ENCODE measurements at places on chromosomes 12 and 14. TPM values are rescaled to one million over a fixed set of nuclear protein-coding genes. Genes with fewer than 3 reads are reported as not detected.

- no peaks in the 10 kb centered on the region for H3K36me3 ChIP-seq
- DNase-seq = no peak
- no peaks in the 10 kb centered on the region for H3K4me1 ChIP-seq
Measured at GRCh38 chr12:80264386-80264785, 165.0 kb downstream of the OTOGL start.

DNA sequence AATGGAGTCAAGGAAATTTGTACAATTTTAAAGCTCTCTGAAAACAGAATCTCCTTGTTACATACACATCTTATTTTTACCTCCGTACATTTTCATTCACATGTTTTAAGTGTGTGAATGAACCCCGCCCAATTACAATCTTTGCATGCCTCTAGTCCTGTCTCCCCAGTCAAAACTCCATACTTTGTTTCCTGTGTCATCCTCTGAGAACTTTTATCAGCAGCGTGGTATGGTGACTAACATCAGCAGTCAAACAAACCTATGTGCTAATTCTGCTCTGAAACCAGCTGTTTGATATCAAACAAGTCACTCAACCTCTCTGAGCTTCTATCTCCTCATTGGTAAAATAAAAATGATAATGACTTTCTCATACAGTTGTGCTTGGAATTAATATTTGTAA is 15.8 kb upstream of the ERGIC2 start:
- H3K27ac ChIP-seq = no peak overlapping the region
- DNase-seq = no peak
- H3K27me3 ChIP-seq = no peaks in the 10 kb centered on the region
- H3K36me3 ChIP-seq = no peaks in the 10 kb centered on the region
- H3K4me3 ChIP-seq = no peak overlapping the region

DNA sequence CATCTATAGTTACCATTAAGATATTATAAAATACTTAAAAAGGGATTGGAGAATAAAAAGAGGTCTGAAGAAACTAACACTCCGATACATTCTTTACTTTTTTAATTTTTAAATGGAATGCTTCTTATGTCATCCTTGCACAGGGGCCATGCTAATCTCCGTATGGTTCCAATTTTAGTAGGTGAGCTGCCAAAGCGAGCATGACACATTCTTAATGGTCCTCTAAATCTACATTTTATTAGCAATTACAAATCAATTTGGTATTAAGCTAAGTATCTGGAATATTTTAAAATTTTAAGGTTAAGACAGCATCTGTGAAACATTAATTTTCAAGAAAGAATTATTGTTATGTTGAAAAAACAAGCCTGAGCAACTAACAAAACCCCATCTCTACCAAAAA is 6.2 kb upstream of the ARID4A start:
- no peak overlapping the region for H3K27ac ChIP-seq
- peaks cover 2% of the 10 kb centered on the region for H3K4me1 ChIP-seq
- H3K36me3 ChIP-seq = peaks cover 30% of the 10 kb centered on the region
- H3K4me3 ChIP-seq = no peak overlapping the region
- no peak for DNase-seq

GRCh38 chr14:22266683-22267082 is 322.3 kb downstream of the DAD1 start:
- no peak for DNase-seq
- H3K4me1 ChIP-seq = no peaks in the 10 kb centered on the region
- H3K36me3 ChIP-seq = no peaks in the 10 kb centered on the region
- no peak overlapping the region for H3K27ac ChIP-seq
- H3K27me3 ChIP-seq = no peaks in the 10 kb centered on the region
- no peak overlapping the region for H3K4me3 ChIP-seq

DNA sequence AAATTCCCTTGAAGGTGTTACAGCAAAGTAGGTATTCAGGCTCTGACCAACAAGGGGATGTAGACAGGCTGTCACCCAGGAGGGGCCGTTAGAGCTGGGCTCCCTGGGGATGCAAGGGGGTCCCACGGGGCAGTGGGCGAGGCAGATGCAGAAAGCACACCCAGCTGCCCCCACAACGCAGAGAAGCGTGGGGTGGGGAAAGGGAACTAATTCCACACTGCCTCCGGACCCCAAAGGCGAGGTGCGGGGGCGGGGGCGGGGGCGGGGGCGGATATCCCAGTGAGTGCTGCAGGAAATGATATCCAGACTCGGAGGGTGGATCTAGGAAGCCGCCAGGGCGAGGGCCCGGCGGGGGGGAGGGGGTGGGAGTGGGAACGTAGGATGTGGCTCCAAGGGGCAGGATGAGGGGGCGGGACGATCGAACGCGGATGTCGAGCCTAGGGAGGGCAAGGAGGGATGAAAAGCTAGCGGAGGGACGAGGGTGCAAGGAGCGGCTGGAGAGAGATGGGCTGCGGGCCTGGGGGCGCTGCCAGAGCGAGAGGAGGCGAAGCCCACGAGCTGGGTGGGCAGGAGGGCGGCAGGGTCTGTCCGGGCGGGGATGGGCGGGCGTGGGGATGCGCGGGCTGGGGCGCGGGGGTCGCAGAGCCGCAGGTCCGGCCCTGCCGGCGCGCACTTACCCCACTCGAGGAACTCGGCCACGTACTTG is 874 bp downstream of the CDC42BPB start:
- no peaks in the 10 kb centered on the region for H3K27me3 ChIP-seq
- no peak for DNase-seq
- peak overlapping the region; percentile 73 for H3K27ac ChIP-seq
- peaks cover 29% of the 10 kb centered on the region for H3K4me1 ChIP-seq

GRCh38 chr14:36524874-36525745 is 5.1 kb upstream of the NKX2-1 start:
- no peaks in the 10 kb centered on the region for H3K36me3 ChIP-seq
- H3K4me3 ChIP-seq = no peak overlapping the region
- no peak for DNase-seq
- peaks cover 95% of the 10 kb centered on the region for H3K27me3 ChIP-seq
- no peak overlapping the region for H3K27ac ChIP-seq

- no peak for DNase-seq
- no peaks in the 10 kb centered on the region for H3K4me1 ChIP-seq
- no peak overlapping the region for H3K27ac ChIP-seq
- no peak overlapping the region for H3K4me3 ChIP-seq
- no peaks in the 10 kb centered on the region for H3K36me3 ChIP-seq
Measured at GRCh38 chr14:22778084-22778483, 11.6 kb downstream of the OXA1L start.

- no peaks in the 10 kb centered on the region for H3K36me3 ChIP-seq
- DNase-seq = no peak
- H3K4me3 ChIP-seq = no peak overlapping the region
- H3K27ac ChIP-seq = no peak overlapping the region
- H3K27me3 ChIP-seq = no peaks in the 10 kb centered on the region
Measured at GRCh38 chr14:63492391-63492790, 50.8 kb downstream of the PPP2R5E start.

GRCh38 chr14:93263416-93263815 is 56.4 kb downstream of the UBR7 start:
- no peaks in the 10 kb centered on the region for H3K4me1 ChIP-seq
- no peak overlapping the region for H3K4me3 ChIP-seq
- H3K27me3 ChIP-seq = no peaks in the 10 kb centered on the region
- DNase-seq = no peak

DNA sequence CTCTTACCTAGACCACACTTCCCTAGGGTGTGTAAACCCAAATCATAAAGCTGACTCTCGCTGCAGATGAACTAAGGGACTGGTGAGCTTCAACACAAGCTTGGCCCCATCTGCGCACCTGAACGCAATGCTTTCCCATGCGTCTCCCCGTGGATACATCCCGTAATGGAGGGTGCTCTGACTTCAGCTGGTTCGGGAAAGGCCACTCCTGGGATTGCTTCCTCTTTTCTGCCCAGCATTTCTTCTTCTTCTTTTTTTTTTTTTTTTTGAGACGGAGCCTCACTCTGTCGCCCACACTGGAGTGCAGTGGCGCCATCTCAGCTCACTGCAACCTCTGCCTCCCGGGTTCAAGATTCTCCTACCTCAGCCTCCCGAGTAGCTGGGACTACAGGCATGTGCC is 27.7 kb upstream of the ETFBKMT start:
- no peak overlapping the region for H3K4me3 ChIP-seq
- peaks cover 18% of the 10 kb centered on the region for H3K4me1 ChIP-seq
- H3K27me3 ChIP-seq = no peaks in the 10 kb centered on the region
- no peak for DNase-seq
- no peak overlapping the region for H3K27ac ChIP-seq

- H3K27me3 ChIP-seq = no peaks in the 10 kb centered on the region
- no peak overlapping the region for H3K27ac ChIP-seq
- H3K36me3 ChIP-seq = no peaks in the 10 kb centered on the region
- no peaks in the 10 kb centered on the region for H3K4me1 ChIP-seq
- H3K4me3 ChIP-seq = no peak overlapping the region
Measured at GRCh38 chr12:82426081-82426480, 67.8 kb downstream of the METTL25 start.

GRCh38 chr14:72975770-72976169 is 49.5 kb downstream of the DCAF4 start:
- H3K4me1 ChIP-seq = no peaks in the 10 kb centered on the region
- H3K36me3 ChIP-seq = peaks cover 66% of the 10 kb centered on the region
- H3K4me3 ChIP-seq = no peak overlapping the region

GRCh38 chr14:95536036-95536593 is 1.3 kb downstream of the GLRX5 start:
- no peaks in the 10 kb centered on the region for H3K27me3 ChIP-seq
- no peak for DNase-seq
- no peaks in the 10 kb centered on the region for H3K36me3 ChIP-seq

DNA sequence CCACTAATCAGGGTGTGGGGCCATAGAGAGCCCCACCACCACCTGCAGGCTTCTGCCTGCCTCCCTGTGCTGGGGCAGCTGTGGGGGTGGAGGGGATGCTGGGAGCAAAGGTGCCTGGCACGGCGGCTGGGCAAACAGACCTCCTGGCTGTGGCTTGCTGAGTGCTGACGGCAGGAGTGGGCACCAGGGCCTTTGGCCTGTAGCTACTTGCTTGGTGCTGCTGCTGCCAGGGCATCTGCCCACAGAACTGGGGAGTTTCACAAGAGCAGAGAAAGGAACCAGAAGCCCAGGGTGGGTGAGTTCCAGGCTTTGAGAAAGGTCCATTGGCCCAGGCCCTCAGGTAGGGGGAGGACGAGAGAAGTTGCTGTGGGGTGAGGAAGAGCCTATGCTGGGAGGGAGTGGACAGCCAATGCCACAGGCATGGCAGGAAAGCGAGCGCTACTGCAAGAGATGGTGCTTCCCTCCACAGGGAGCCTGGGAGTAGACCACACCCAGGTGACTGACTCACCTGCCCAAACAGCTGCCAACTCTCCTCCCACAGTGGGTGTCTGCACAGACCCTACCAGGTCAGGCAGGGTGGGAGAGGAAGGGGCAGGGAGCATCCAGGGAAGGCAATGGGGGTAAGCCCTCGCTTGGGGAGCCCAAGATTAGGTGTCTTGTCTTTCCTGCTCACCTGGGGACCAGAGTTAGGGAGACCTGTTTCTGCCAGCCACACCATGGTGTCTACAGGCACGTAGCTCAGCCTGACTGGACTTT is 39.0 kb upstream of the HDAC7 start:
- no peak overlapping the region for H3K4me3 ChIP-seq
- H3K27ac ChIP-seq = no peak overlapping the region
- no peaks in the 10 kb centered on the region for H3K4me1 ChIP-seq
- no peaks in the 10 kb centered on the region for H3K36me3 ChIP-seq
- no peaks in the 10 kb centered on the region for H3K27me3 ChIP-seq

- DNase-seq = no peak
- no peak overlapping the region for H3K27ac ChIP-seq
- H3K27me3 ChIP-seq = no peaks in the 10 kb centered on the region
- no peak overlapping the region for H3K4me3 ChIP-seq
- no peaks in the 10 kb centered on the region for H3K36me3 ChIP-seq
Measured at GRCh38 chr14:94548131-94548998, 12.9 kb upstream of the SERPINA4 start.

RAB15 gene
- 23.5 TPM for total RNA-seq

CLEC4D gene
- 2.6 TPM for total RNA-seq

TTC7B gene
- total RNA-seq = 23.1 TPM

TMEM132D gene
- 13.4 TPM for total RNA-seq

CLEC2B gene
- total RNA-seq = 13.7 TPM

SLC25A47 gene
- not detected for total RNA-seq
